HCT116 (cell line): ENCODE measurements at places on chromosomes 1 and 21.
A peak's percentile ranks its signal among the peaks of the same experiment; 100 is the strongest.

DNA sequence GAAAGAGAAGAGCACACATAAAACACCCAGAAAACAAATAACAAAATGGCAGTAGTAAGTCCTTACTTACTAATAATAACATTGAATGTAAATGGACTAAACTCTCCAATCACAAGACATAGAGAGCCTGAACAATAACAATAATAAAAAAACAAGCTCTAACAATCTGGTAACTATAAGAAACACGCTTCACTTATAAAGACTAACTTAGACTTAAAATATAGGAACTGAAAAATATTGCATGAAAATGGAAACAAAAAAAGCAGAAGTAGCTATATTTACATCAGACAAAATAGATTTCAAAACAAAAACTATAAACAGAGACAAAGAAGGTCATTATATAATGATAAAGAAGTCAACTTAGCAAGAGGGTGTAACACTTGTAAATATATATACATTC is 83.1 kb upstream of the LYPLAL1 start:
- no peak for DNase-seq

- no peak for DNase-seq
These were observed 155.6 kb downstream of the NUF2 start for GRCh38 chr1:163477276-163477830.

DNA sequence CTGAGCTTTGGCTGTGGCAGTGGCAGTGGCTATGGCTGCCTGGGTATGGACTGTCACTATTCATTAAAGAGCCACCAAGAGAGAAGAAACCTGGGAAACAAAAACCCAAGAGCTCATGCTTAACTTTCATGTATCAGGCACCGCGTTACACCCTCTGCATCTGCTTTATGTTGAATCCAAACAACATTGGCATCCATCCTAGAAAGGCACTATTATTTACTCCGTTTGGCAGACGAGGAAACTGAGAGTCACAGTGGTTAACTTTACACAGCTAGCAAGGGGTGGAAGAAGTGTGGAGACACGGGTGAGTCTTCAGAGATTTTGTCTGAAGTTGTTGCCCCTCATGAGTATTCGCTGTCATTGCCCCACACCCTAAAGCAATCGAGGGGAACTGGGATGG is 63.8 kb downstream of the PLXNA2 start:
- DNase-seq = no peak

- peak; percentile 56 for DNase-seq
These were observed 120.6 kb downstream of the SPSB1 start for GRCh38 chr1:9413071-9413876.

DNA sequence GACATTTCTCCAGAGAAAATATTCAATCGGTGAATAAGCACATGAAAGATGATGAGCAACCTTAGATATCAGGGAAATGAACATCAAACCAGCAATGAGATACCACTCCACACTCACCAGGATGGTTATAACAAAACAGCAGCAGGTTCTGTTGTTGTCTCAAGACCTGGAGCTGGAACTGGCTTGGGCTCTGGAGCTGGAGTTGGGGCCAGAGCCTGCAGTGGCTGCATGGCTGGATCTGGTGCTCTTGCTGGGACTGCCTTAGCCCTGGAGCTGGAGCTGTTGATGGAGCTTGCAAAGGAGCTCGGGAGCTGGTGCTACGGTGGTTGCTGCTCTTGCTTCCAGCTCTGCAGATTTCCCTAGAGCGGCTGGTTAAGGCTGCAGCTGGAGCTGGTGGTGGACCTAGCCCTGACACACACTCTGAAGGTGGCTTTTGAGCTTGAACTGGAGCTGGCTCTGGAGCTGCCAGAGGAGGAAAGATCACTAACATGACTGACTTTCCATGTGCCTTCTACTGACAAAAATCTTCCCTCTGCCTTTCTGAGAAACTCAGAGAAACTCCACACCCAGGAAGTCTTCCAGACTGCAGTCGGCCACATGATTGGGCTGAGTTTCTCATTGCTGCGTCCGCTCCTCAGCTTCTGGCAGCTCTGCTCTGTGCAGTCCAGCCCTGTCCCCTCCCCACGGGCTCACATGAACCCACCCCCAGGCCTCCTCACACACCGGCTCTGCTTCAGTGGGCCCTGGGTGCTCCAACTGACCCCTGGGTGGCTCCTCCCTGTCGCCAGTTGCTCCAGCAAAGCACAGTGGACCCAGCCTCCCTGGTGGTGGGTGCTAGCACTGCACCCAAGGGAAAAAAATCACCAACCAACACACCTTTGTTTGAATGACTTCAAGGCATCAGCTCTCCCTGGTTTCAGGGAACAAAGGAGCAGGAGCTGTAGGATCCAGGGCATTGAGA is 139.1 kb upstream of the FMN2 start:
- no peak for DNase-seq

GRCh38 chr1:245292553-245292952 is 137.8 kb downstream of the KIF26B start:
- no peak for DNase-seq

DNA sequence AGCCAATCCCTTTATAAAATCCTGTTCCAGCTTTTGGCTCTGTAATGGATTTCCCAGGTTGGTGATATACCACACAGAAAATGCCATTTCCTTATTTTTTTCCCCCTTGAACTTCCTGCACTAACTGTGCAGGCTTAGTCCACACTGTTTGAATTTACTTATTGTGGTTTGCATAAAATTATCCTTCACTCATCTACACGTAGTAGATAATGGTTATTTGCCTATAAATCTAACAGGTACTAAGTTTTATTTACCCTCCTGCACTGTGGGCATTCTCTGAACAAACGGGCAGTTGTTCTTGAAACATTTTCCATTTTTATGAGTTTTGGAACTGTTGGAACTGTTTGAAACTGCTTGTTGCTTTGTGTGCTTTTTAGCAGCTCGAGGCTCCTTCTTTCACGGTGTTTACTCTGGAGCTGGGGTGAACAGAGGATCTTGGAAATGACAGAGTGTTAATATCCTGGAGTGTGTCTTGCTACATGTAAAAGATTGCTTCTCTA is 23.0 kb upstream of the KIFAP3 start:
- no peak for DNase-seq

DNA sequence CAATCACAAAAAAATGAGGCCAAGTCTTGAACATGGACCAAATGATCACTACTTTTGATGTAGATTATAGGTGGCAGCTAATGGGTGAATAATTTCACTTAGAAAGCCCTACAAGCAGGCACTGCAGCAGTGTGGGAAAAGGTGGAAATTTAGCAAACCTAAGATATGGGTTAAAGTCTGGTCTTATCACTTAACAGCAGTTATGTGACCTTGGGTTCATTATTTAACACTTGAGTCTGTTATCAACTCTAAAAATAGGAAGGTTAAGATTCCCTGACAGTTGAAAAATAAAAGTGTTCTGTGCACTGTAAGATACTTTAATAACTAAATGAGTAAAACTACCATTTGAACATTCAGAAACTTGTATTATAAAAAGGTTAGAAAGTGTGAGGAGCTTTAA is 47.5 kb downstream of the SSX2IP start:
- no peak for DNase-seq

DNA sequence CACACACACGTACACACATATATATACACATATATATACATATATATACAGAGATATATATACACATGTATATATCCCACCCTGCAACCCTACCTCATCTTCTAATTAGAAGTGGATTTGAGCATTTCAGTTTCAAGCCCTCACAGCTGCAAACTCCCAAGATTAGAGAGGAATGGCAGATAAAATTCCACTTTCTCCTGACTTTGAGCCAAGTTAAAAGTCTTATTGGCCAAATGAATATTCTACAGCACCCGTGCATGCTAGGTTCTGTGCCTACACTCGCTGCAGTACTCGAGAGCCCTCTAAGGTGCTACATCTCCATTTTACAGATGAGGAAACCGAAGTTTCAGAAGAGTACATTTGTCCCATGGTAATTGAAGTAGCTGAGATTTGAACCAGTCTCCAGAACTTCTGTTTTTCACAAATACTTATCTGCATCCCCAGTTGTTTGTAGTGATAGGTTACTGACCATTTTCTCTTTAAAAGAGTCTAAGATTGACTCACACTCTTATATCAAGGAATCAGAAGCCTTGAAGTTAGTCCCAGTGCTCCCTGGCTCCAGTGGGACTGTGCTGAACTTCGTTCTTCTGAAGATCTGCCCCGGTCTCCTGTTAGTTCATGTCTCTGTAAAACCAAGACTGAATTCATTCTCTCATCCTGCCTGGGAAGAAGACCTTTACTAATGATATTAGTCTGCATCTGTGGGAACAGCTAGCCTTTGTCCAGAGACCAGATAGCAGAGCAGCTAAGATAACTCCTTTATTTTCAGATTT is 292.1 kb downstream of the TM2D1 start:
- DNase-seq = no peak

DNA sequence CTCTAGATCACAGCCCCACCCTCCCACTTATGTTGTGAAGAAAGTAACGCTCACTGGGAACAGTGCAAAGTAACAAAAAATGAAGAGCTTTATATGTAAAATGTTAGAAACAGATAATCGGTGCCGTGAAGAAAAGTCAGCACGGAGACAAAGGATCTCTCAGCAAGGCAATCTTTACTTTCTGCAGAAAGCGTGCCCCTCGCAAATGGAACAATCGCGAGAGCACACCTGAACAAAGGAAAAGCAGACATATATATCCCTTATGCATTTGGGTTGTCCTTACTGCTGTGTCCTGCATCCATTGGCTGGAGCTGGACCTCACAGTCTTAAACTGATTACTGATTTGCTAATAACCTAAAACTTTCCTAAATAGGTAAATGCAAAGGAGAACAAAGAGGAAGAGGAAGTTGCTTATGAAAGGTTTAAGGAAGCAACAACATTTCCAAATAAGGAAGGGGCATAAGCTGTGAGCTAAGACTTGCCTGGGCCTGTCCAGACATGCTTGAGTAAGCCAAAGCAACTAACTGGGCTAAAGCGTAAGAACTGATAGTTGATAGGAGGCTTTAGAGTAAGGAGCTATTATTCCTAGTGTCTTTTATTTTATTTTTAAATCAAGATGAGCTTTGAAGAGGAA is 89.7 kb downstream of the GTF2B start:
- no peak for DNase-seq

DNA sequence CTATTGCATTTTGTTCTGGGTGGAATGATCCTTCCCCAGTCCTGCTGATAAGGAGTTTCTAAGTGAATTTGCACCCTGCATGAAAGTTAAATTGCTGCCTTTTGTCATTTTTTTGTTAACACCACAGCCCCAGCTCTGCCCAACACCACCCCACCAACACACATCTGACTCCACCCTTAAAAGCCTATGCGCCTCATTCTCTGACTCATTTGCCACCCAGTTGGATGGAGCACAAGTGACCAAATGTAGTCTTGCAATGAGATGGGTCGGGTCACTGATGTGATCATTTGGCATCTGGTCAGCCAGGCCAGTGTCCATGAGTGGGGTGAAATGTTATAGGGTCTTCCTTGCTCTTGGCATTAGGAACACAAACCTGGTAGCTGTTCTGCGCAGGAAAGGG is 256.8 kb downstream of the KAZN start:
- no peak for DNase-seq

- no peak for DNase-seq
These were observed 37.3 kb upstream of the ZC3H12A start for GRCh38 chr1:37437087-37437486.

DNA sequence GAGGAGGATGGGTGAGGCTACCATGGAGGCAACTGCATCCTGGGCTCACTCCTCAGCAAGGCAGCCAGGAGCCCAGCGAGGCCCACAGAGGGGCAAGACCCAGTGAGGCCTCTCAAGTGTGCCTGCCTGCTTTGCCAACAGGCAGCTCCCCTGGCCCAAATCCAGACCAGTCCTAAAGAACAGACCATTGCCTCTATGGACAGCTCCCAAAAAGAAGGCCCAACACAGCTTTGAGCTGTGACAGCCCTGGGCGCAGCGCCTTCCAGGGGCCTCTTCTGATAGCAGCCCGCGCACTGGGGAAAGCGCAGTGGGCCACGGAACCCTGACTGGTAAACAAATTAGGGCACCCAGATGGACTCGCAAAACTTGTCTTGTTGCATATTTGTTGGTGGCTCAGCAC is 25.5 kb downstream of the C1orf198 start:
- no peak for DNase-seq
